ENCODE measurements at places on chromosomes 5 and 9.

- no peak for DNase-seq
Observed at GRCh38 chr9:130237076-130237475, 28.5 kb upstream of the HMCN2 start.

DNA sequence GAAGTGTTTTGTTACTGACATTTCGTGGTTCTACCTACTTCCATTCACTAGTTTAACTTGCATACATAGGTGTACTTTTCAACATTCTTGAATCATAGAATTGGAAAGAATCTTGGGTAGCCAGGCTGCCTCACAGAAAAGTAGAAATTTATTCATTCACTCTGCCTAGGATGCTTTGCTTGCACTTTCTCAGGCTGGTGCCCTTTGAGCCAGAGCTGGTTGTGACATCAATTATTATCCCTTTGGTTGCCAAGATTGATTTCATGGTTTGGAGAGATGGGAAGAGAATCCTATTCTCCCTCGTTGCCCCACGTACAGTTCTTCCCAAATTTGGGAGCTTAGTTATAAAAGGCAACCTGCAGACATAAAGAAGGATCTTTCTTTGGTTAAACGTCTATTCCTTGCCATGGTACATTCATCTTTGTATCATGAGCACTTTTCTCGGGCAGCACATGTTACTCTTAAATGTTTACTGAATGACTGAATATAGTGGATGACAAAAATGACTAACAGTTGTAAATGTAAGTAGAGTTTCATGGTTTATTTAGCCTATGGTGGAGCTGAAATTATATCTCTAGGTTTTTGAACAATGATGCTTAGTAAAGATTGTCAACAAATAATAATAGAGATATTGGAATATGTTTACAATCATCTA is 195.5 kb downstream of the COMMD10 start:
- DNase-seq = no peak

- DNase-seq = no peak
Observed at GRCh38 chr5:177131019-177131320, 2.6 kb upstream of the NSD1 start.

DNA sequence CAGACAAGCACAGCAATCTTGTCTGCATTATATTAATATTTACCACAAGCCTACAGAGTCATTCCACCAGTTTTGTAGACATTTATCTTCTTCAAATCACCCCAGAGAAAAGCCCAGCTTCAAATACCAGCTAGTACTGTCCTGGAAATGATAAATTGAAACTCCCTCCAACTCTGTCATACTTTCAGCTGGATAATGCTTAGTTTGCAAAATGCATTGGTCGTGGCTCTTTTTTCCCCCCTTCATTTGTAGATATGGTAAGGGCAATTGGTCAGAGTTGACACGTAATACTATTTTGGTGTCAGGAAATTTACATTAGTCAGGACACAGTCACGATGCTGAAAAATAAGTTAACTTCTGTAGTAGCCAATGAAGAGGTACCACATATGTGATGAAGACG is 21.2 kb downstream of the HMHB1 start:
- no peak for DNase-seq

DNA sequence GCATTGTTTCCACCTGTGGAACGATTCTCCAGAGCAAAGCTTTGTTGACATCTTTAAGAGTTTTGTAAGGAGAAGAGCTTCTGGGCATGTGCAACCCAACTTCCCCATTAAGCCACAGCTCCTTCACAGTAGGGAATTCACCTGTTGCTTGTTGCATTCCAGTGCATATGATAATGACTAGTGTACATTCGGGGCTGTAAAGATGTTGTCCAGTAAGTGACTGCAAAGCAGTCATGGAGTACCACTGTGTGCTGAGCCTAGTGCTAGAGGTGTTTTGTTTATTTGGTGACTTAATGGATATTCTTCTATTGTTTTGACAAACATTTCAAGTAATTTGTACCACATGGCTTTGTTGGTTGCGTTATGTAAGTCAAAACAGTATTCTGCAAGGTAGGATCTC is 12.8 kb downstream of the UGCG start:
- DNase-seq = no peak

GRCh38 chr5:81234299-81234698 is 1.2 kb downstream of the CKMT2 start:
- DNase-seq = no peak

GRCh38 chr5:55347786-55348185 is 40.0 kb downstream of the MTREX start:
- DNase-seq = no peak

DNA sequence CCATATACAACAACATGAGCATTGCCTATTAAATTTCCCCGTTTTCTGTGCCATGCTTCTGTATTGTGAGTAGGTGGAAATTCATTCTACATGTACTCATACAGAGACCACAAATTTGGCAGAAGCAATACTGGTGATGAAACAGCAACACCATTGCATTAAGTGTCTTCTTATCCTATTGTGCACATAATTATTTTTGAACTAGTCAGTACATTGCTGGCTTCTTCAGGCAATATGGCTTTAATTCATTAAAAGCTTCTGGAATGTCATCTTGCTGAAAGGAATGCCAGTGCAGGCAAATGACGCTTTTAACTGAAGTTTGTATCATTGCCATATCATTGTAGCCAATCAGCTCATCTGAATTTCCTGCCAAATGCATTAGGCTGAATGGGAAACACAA is 82.6 kb downstream of the KIAA1958 start:
- DNase-seq = no peak

DNA sequence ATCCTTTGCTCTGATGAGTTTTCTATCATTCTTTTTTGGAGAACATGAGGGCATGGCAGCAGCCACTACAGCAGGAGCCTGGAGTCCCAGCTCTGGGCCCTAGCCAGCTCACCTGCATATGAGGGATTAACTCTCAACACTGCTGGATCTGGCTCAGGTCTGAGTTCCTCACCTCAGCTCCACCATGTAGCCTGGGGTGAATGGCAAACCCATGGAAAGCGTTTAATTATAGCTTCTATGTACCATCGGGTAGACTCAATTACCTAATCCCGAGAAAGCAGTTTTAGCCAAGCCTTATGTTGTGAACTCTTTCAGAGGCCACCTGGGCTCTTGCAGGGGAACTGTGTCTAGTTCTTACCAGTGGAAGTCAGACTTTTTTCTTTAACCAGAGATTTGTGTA is 3.9 kb upstream of the S100Z start:
- DNase-seq = no peak

DNA sequence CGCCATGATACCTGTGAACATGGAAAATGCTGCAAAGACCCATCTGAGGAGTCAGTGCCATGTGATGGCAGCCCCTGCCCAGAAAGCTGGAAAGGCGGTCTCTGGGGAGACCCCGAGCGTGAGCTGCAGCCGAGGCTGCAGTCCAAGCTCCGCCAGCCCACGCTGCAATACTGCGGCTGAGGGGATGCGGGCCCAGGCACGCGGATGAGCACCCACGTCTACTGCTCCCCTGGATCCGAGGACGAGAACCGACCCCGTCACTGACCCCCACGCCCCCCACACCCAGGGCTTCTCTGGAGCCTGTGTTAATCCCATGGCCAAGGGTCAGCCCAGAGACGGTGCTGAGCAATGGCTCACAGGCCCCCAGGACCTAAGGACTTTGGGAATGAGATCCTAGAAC is 32.4 kb downstream of the SLC12A7 start:
- DNase-seq = no peak

GRCh38 chr5:58944221-58944620 is 361.3 kb downstream of the RAB3C start:
- no peak for DNase-seq

DNA sequence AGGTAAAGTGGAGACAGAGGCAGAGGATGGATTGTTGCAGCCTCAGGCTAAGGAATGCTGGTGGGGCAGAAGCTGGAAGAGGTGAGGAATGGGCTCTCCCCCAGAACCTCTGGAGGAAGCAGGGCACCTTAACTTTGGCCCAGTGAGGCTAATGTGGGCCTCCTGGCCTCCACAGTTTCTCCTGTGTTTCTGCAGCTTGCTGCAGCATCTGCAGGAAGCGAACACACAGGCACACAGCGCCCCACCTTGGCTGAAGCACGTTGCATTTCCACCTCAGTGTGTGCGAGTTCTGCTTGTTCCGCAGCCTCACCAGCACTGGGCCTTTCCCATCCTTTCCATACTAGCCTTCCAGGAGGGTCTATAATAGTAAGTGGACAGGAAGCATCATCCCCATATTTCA is 27.2 kb upstream of the ASS1 start:
- DNase-seq = no peak

GRCh38 chr9:124140941-124141568 is 116.7 kb upstream of the NEK6 start:
- DNase-seq = no peak

GRCh38 chr5:124504081-124504916 is 242.1 kb downstream of the ZNF608 start:
- DNase-seq = no peak

GRCh38 chr9:96484521-96484931 is 34.6 kb downstream of the HABP4 start:
- DNase-seq = no peak

GRCh38 chr5:76469656-76470290 is 66.7 kb downstream of the IQGAP2 start:
- no peak for DNase-seq

- no peak for DNase-seq
Observed at GRCh38 chr9:88826771-88827181, 164.5 kb upstream of the S1PR3 start.

- DNase-seq = no peak
Observed at GRCh38 chr9:75132244-75132643, 43.9 kb downstream of the OSTF1 start.

GRCh38 chr5:135453613-135454012 is 1.5 kb upstream of the TIFAB start:
- DNase-seq = no peak

GRCh38 chr5:36363101-36363500 is 61.4 kb upstream of the RANBP3L start:
- DNase-seq = peak; percentile 20

DNA sequence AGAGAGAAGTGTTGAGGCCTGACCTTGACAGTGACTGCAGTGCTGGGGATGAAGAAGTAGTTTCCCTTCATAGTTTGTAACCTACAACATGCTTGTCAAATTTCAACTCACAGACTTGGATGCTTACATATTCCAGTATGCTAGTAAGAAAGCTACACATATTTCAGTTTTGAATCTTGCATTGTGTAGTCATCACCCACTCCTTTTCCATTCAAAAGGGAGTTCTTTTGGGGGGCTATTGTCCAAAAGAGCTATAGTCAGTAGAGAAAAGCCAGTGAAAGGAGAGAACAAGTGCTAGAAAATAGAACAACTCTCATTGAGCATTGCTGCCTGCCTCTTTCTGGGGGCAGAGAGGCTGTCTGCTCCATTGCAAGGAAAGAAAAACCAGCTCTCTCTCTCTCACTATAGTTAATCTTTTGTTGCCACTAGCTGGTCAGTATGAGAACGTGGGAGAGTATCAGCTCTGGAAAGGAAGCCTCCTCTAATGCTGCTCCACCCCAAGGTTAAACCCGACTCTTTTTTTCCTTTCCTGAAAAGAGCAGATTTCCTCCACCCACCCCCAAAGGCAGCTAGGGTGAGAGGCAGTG is 7.3 kb downstream of the ASTN2 start:
- DNase-seq = no peak

DNA sequence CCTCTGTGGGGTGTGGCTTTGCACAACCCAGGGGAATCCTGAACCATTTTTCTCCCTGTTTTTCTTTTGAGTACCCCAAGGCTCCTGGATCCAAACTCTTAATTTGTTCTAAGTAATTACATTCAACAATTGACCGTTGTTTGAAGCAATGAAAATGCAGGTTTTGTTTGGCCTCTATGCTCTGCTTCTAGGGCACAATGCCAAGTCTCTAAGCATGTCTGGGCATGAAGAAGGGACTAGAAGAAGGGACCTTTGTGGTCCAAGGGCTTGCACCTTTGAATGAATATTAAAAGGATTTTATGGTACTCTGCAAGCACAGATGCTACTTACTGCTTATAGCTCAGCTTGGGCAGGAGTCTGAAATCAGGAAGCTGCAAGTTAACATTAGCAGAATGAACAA is 6.6 kb upstream of the ENC1 start:
- no peak for DNase-seq

DNA sequence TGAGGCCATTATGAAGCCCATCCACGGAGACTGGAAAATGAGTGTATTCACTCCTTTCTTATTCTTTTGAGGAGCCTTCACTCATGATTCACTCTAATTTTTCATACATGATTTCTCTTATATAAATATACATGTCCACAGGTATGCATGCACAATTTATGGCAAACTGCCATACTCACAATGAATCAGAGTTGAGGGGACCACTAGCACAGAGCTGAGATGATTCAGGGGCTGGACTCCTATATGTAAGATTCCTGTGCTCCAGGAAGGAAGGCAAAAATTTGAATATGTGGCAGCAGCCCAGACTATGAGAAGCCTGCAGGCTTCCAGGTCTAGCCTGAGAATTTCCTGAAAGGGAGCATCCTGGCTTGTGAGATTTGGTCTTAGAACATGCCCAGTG is 484.6 kb downstream of the PRELID2 start:
- no peak for DNase-seq

- no peak for DNase-seq
Observed at GRCh38 chr5:53276825-53277224, 167.3 kb upstream of the MOCS2 start.

- DNase-seq = no peak
Observed at GRCh38 chr5:169649486-169649885, 12.4 kb downstream of the DOCK2 start.

- DNase-seq = no peak
Observed at GRCh38 chr5:173735184-173735583, 118.7 kb upstream of the BOD1 start.

DNA sequence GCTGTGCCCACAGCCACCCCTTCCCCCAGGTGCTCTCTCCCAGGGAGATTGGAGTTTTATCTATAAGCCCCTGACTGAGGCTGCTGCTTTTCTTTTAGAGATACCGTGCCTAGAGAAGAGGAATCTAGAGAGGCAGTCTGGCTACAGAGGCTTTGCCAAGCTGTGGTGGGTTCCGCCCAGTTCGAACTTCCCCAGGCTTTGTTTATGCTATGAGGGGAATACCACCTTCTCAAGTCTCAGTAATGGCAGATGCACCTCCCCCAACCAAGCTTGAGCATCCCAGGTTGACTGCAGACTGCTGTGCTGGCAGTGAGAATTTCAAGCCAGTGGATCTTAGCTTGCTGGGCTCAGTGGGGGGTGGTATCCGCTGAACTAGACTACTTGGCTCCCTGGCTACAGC is 157.4 kb downstream of the CAAP1 start:
- no peak for DNase-seq

DNA sequence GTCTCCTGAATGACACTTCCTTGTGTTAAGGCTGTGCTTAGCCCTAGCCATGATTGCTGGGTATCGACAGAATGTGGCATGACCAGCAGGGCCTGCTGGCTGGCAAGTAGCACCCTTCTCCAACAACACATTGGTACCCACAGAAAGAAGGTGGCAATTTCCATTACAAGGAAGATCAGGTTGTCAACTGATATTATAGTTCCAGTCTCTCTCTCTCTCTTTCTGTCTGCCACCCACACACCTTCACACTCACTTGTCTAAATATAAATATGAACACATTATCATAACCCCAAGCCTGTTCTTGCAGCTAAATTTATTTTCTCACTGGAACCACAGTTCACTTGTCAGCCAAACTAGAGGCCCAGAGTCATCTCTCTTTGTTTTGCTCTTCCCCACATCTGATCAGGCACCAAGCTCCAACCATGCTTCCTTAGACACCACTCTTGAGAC is 408.1 kb upstream of the PIK3R1 start:
- no peak for DNase-seq

GRCh38 chr5:150862070-150862469 is 15.7 kb downstream of the IRGM start:
- DNase-seq = no peak

- DNase-seq = no peak
Observed at GRCh38 chr9:115198001-115198400, 80.0 kb upstream of the TNC start.
